NCI-H1092 treated with DMSO at 0.1 percent for 48 hours (cell line): ENCODE measurements at places on chromosomes 1 and 21.

DNA sequence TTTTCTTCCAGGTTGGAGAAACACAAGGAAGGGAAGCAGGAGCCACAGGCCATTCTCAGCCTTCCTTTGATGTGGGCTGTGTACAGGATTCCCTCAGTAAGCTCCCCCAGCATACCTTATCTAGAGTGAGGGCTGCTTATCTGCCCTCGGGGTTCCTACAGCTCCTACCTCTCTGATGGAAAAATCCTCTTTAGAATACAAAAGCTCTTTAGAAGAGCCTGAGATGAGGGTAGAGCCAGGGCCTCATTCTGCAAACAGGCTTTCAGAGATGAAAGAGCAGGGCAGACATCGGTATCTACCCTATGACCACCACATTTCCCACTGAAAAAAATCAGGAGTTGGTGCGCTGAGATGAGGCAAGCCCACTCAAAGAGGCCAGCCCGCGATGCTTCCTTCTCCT is 85.1 kb downstream of the PLPP3 start:
- DNase-seq = no peak

DNA sequence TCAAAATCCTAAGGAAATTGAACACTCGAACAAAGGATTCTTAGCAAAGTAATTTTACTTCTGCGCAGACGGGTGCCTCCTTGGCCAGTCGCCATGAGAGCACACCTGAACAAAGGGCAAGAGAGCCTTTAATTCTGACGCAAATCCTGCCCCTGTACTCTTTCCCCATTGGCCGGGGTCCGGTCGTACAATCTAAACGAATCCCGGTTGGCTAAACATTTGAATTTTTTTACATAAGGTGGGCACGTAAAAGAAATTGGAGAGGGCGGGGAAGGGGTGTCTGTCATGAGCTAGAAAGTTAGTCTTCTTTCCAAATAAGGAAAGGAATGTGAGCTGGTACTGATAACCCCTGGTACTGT is 8.2 kb upstream of the IL22RA1 start:
- no peak for DNase-seq

GRCh38 chr1:29166291-29166878 is 15.3 kb downstream of the SRSF4 start:
- DNase-seq = no peak

DNA sequence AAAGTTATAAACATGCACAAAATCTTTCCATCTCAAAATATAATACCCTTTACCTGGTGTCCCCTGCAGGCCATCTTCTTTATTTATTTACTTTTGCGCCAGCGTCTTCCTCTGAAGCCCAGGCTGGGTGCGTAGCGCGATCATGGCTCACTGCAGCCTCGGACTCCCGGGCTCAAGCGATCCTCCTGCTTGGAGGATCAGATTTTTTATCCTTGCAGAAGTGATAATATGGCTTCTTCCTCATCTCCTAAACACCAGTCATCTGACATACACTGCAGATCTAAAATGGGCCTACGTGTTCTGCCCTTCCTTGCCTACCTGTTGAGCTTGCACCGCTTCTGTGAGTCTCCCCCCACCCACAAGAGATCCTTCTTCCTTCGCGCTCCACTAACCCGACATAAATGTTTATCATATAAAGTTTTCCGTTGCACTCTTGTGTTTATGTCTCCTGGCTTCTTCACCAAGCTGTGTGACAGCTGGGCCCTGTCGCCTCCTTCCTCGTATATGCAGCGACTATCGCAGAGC is 506 bp upstream of the SRP9 start:
- DNase-seq = no peak

DNA sequence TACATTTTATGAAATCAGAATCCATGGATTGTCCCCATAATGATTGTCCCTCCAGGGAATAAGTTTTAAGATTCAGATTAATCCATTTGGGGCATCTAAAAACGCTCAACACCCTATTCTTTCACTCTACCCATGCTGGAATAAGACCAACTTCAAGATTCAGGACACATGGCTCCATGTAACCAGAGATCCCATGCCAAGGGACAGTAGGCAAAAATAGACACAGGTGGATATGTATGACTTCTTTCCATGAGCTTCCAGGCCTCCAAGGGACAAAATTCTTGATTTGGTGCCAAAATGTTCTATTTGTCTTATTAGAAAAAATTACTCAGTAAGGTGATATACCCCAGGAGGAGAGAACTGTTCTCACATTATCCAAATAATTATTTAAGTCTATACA is 178.8 kb downstream of the NRIP1 start:
- no peak for DNase-seq

- DNase-seq = no peak
These were observed 1.9 kb downstream of the SCAMP3 start for GRCh38 chr1:155260276-155260675.

DNA sequence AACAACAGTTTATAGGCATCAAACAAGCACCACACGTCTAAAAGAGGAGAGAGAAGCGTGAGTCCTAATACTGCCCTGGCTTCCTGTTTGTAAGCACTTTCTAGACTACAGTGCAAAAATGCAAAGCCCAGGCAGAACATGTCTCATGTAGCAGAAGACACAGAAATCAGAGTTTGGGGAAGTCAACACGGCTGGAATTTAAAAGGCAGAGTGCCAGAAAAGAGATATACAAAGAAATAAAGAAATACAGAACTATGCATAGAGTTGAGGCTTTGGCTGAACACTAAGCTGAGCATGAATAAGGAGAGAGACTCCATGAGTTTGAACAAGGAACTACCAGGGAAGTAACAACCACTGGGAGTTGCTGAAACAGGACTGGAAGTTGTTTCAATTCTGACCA is 566.6 kb upstream of the NR5A2 start:
- DNase-seq = no peak

DNA sequence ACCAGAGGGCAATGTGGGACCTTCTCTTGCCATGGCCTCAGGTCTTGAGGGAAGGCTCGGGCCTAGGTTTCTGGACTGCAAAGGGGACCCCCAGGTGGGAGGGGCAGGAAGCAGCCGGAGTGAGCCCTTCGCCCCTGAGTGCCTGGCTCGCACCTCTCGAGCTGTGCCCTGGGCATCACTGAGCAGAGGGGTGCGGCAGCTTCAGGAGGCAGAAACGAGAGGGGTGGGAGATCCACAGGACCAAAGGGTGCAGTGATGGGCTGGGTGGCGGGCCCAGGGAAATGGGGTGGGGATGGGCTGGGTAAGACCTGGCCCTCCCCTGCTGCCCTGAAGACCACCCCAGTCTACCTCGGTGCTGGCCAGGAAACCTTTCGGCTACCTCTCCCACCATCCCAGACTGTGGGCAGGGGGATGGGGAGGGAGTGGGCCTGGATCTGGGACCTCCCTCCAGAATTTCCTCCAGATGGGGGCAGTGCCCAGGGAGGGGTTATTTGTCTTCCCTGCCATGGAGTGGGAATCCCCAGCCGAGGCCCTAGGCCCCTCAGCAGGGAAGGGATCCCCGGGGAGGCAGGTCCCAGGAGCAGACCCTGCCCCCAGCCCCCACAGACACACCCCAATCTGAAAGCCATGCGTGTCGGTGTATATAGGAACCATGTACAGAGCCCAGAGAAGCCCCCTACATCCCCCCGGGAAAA is 21.3 kb downstream of the A3GALT2 start:
- no peak for DNase-seq

DNA sequence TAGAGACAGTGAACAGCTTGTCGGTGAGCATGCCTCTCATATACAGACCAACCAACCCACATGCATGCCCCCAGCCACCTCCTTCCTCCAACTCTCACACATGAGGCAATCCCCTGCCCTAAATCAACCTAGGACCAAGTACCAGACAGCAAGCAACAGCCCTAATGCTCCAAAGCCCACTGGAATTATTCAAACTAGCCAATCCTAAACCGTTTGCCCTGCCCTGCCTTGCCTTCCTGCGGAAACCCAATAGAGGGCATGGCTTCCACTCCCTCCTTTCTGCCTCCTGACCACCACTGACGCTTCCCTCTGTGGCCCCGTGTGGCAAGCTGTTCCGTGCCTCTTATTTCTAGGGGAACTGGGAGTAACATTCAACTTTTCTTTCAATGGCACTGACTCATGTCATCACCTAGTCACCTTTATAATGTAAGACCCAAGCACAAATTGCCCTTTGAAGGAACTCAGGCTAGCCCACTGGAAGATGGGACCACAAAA is 129.3 kb upstream of the GJB5 start:
- no peak for DNase-seq
